ENCODE measurements at places on chromosomes 4 and X.

DNA sequence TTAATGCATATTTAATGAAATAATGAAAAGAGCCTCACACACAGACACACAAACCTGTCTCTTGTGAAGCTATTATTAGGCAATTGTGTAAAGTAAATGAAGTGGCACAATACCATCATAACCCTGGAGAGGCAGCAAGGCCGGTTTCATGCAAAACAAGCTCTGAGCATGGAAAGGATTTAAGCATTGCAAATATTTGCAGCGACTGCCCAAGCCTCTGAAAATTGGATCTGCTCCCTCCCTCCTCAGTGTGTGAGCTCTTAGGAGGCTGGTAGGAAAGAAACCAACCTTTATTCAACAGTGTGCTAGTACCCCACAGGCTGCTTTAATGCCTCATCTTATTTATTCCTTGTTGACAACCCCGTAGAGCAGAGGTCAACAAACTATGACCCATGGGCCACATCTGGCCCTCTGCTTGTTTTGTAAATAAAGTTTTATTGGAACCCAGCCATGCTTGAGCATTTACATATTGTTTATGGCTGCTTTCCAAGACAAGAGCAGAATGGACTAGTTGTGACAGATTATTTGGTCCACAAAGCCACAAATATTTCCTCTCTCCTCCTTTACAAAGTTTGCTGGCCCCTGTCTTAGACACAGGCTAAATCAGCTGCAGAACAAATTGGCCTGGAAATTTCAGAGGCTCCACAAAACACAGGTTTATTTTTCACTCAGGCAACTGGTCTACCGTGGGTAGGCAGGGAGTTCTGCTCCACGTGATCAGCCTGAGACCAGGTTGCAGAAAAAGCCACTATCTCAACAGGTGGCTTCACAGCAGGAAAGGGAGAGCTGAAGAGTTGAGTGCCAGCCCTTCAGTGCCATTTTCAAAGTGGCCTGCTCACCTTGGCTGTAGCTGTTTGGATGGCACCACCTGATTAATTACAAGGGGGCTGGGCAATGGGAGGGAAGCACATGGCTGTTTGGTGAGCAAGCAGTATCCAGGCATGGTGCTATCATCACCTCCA lies 16.8 kb downstream of the RS1 start:
- peak; percentile 10 for DNase-seq

DNA sequence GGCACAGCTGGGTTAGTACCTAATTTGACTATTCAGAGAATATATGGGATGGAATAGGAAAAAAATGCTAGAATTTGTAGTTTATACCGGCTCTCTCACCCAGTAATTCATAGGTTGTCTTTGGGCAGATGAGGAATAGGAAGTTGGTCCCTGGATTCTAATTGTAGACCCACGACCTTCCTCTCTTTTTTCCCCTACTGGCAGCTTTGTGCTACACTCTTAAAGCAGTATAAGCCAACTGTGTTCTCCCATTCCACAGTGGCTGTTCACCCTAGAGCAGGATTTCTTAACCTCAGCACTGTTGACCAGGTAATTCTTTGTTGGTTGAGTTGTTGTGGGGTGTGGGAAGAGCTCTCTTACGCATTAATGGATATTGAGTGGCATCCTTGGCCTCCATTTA lies 92.9 kb downstream of the FNIP2 start:
- no peak for DNase-seq

DNA sequence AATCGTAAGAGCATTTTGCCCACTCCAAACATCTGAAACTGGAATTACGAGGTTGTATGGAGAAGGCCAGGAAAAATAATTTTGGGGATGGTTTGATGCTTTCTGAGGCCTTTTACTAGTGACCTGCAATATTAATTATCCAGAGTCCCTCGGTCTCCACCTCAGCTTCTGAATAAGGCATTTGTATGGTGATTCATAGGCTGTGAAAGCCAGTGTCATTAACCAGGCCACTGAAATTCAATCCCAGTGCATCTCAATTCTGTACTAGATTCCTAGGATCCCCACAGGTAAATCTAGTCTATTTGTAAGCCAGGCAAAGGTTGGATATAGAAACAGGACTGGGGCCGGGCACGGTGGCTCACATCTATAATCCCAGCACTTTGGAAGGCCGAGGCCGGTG lies 135.4 kb upstream of the RBPJ start:
- DNase-seq = no peak

- no peak for DNase-seq
These were observed 18.7 kb upstream of the GPR34 start for GRCh38 chrX:41670112-41670511.

GRCh38 chr4:105280338-105281123 lies 133.9 kb downstream of the TET2 start:
- DNase-seq = peak; percentile 99

DNA sequence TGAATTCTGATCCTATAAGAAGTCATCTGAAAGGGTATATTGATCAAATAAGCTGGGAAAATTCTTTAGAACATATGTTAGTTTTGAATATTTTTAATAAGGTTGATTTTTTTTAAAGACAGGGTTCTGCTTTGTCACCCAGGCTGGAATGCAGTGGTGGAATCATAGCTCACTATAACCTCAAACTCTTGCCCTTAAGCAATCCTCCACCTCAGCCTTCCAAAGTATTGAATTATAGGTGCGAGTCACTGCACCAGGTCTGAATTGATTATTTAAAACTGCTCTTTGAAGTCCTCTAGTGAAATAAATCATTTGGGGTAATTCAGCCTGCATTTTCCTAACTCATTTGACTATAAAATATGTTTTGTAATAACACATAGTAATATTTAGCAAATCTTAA lies 812.3 kb downstream of the PDHA2 start:
- DNase-seq = peak; percentile 32

DNA sequence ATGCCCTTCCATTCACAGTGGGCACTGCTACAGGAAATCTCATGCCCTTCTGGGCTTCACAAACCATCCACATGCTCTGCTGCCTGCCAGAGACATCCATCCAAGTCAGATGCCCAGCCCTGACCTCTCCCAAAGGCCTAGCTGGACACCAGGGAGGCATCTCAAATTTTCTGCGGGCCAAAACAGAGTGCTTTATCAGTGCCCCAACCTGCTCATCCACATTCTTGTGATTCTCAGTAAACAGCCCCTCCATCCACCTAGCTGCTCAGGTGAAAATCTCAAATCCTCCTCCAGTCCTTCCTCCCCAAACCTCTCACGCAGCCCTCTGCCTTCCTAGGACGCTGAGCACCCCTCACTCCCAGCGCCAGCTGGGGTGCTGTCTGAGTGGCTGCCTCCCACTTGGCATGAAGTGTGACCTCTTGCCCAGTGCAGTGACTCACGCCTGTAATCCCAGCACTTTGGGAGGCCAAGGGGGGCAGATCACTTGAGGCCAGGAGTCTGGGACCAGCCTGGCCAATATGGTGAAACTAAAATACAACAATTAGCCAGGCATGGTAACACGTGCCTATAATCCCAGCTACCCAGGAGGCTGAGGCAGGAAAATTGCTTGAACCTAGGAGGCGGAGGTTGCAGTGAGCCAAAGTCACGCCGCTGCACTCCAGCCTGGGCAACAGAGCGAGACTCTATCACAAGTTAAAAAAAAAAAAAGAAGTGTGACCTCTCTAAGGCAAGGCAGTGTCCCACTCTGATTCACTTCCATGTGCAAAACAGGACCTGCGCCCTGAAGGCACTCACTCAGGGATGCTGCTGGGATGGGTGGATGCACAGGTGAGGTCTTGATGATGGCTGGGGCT lies 1.7 kb upstream of the AFAP1 start:
- DNase-seq = no peak

DNA sequence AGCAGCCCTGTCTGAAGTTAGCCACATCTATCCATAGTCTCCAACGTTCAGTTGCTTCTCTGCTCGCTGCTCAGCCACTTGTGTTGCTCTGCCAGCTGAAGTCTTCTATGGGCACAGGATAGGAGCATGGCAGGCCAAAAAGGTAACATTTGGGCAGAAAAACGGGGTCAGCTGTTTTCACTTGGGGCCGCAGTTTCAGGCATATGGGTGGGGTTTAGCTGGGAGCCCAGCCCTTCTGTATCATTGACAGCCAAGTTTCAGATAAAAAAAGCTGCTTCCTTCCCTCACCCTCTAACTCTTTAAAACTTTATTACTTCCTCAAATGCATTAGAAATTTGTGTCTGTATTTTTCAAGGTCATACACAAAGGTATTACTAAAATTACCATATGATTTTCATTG lies 18.4 kb upstream of the MANBA start:
- DNase-seq = no peak

DNA sequence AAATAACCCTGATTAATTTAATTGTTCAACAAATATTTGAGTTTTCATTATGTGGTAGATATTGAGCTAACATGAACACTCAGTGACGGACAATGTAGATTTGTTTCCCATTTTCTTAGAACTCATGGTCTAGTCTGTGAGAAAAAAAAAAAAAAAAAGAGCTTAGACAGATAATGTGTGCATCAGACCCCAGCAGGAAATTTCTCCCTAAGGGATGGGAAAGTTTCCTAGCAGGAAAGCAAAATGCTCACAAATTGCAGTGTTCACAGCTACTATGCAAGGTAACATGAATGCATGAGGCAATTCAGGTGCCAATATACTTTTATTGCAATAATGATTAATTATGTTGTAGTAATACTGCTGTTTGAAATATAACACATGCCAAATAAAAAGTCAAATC lies 843.2 kb upstream of the SLIT2 start:
- no peak for DNase-seq

DNA sequence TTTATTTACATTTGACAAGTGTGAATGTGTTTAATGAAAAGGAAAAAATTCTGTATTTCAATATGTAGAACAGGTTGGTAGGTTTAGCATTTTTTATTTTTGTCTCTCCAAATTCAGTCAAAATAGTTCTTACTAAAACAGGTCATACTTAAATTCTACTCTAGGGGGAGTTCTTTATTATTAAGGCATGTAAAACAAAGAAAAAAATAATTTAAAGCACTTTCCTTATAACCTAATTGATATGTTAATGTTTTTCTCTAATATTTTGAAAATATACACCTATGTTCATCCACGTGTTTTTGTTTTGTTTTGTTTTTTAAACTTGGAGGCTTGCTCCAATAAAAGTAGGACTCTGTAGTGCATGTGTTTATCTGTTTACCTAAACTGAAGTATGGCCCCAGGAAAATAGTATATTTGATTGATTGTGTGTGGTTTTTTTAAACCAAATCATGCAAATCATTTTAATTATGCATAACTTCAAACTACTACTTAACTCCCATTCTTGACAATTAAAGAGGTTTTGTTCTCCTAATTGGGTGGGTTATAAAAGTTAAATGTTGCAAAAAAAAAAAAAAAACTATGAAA lies 562.7 kb downstream of the RPA4 start:
- DNase-seq = no peak

- no peak for DNase-seq
These were observed 20.0 kb upstream of the HOPX start for GRCh38 chr4:56701161-56701480.

DNA sequence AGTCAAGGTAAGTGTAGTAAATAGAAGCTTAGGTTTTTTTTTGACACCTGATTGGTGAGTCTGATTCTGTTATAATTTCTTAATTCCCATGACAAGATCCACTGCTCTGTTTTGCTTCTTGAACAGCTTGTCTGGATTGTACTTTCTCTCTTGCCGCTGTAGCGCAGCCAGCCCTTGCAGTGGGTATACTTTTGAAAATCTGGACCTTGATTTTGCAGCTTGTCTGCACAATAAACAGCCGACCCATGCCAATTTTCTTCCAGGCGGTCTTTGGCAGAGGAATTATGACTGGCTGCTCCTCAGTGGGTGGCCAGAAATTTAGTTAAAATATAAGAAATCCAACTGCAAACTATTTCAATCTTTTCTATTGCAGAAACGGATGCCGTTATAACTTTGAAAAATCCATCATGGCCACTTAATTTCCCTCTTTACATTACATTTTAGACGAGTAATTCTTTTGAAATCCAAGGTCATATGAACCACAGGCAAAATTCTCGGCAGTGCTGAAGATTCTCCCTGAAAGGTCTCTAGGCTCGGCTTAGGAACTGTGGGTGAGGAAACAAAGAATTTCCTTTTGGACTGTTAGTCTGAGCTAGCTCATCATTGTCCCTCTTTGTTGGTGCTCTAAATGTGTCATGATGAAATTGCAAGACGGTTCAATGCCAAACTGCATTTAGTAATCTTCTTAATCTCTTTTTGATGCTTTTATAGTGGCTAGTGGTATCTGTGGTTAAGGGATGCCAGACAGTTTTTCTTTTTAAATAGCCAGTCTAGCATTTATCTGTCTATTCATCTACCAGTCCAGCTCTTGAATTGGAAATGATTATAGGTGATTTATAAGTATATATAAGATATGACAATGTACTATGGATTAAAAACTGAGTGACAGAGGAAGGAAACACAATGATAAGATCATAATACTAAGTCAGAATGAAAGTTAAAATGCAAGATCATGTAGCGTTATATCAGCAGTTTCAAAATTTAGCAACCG lies 31.5 kb upstream of the PTTG2 start:
- DNase-seq = peak; percentile 64

Data from fibroblast of upper back skin (primary cell).